ENCODE measurements at places on chromosomes 2 and 18.

GRCh38 chr2:48944956-48945355 lies 189.4 kb upstream of the LHCGR start:
- DNase-seq = no peak

DNA sequence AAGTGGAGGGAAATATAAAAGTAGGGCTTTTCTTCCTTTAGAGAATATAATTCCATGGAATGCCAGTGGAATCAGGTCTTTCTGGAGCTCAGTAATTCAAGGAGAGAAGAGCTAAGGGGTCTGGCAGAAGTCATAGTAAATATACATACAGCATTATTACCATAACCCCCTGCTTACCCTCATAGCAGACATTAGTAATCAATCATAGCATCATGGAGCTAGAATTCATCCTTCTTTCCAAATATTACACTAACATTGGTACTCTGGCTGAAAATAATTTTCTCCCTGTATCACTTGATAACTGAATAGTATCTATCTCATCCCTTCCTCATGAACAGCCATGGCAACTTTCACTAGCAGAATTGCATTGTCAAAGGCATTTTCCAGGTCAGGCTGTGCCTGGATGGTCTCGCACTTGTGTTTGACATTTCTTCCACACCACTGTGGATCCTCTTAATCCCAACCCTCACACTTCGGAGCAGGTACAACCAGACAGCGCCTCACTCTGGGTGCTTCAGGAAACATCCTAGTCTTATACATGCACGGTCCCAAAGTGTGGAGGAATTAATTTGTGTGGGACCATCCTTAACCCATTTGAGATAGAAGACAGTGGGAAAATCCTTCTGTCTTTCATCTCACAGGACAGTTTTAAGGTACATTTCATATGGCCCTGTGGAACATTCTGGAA lies 84.2 kb upstream of the SEC11C start:
- no peak for DNase-seq

- DNase-seq = no peak
Measured at GRCh38 chr2:15640784-15641183, 49.1 kb downstream of the DDX1 start.

GRCh38 chr18:49869354-49869753 lies 56.0 kb upstream of the ACAA2 start:
- no peak for DNase-seq

DNA sequence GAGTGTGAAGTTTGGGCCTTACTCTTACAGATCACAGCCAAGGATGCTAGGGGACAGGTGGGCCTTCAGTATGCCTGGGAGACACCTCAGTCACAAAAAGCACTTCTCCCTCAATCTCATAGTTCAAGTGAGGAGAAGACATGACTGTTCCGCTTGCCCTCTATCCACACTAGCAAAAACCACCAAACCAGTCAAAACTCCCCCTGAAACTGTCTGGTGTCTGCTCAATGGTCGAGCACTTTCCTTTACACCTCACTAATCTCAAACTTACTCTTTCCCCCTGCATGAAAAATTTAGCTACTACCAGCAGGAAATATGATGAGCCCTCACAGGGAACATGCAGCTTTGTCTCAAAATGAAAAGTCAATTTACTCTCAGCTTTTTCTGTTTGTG lies 232.2 kb downstream of the TRIB2 start:
- DNase-seq = no peak

DNA sequence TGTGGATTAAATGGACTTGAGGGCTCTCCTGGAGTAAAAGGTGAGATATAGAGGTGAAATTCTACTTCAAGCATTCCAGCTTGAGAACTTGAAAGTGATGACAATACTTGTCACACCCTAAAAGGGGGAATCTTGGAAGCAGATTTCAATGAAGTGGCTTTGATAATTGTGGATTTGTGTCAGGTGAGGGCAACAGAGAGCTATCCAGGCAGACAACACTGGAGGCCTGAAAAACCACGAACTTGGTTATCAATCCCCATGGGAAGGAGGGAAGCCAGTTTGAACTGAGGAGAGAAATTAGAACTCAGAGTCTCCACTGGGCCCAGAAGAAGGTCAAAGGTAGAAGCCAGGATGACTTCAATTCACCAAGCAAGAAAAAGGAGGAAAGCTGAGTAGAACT lies 263.9 kb downstream of the FIGN start:
- DNase-seq = peak; percentile 70

DNA sequence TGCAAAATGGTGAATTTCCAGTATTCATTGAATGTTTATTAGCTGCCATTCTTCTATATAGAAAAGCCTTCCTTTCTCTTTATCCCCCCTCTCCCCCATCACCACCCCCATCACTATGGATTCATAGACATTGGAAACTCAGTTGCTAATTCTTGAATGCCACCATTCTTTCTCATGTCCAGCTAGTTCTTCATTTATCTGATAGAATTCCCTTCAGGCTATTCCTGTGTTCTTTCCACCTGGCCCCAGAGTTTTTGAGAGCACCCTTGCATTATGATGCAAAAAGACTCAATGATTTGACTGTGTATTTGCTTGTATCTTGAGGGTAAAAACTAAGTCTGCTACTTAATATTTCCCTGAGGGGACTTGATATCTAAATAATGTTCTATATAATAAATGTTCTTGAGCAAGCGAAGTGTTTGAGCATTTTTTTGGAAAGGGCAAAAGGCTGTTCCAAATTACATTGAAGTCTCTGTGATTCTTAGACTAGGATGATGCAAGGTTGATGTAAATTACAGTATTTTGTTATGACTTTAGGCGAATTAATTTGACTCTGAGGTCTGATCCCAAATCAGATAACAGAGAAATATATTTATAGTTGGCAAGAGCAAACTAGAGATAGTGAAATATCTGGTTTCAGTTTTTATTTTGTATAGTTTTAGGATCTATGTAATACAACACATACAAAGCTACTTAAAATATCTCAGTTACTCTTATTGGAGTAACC lies 18.8 kb upstream of the SOS1 start:
- DNase-seq = no peak

DNA sequence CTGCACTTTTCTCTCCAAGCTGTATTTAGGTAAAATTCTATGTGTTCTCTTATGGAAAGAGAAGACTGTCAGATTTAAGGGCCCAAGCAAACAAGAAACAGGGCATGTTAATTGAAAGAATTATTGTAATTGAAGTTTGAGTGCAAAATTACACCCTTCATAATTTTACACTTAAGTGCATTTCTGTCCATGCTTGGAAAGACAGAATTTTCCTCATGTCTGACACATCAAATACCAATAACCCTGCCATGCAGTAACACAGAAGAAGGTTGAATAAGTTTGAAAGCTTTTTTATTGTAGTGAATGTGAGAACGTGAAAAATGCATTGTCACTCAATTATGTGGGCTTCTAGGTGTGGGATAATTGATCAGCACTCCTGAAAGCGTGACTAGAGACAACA lies 52.9 kb upstream of the PARD3B start:
- no peak for DNase-seq

- DNase-seq = no peak
Measured at GRCh38 chr2:25570161-25570845, 103.1 kb downstream of the DTNB start.

- no peak for DNase-seq
Measured at GRCh38 chr2:23432531-23432930, 47.6 kb downstream of the KLHL29 start.

- no peak for DNase-seq
Measured at GRCh38 chr18:36066686-36067054, 689 bp downstream of the RPRD1A start.

DNA sequence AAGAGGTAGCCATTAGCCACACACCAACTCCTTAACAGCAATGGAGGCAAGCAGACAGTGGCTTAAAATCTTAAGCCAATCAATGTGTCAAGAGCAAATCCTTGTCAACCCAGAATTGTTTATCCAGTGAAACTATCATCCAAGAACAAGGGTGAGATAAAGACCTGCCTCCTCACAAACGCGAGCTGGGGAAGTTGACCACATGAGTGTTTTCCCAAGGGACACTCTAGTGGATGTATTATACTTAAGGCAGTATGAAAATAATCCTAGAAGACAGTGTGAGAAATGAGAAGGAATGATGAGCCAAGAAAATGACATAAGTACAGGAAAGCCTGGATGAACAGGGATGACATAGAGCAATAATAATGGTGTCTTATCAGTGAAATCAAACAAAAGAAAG lies 209.6 kb downstream of the TWIST2 start:
- no peak for DNase-seq

DNA sequence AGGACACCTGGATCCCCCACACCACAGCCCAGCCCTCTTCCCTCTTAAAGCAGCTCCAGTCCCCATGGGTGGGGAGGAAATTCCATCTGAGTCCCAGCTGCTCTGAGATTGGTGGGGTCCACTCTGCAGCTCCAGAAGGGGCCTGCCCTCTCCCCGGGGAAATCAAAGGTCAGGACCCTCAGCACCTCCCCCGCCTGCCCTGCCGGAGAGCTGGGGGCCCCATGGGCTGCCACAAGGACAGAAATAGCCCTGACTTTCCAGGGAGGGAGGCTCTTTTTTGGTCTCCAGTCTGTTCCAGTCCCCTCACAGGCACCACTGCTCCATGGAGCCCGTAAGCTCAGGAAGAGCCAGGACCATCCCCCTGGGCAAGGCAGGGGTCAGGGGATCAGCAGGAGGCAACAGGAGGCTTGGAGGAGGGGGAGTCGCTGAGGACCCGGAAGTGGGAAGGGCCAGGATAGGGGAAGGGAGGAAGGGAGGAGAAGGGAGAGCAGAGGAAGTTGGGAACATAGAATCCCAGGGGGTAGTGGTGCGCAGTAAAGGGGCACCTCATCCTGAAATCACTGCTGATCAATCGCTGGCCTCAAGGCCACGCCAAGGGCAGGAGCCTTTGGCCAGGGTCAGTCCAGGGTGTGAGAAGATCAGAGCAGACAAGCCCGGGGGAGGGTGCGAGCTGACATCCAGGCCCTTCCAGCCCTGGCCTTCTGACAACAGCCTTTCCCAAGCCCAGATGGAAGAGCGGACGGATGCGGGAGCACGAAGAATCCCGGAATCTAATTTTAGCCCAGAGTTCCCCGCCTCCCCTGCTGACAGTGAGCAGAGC lies 7.6 kb downstream of the ADRA2B start:
- DNase-seq = no peak

GRCh38 chr2:33933203-33933602 lies 334.1 kb upstream of the FAM98A start:
- DNase-seq = no peak

DNA sequence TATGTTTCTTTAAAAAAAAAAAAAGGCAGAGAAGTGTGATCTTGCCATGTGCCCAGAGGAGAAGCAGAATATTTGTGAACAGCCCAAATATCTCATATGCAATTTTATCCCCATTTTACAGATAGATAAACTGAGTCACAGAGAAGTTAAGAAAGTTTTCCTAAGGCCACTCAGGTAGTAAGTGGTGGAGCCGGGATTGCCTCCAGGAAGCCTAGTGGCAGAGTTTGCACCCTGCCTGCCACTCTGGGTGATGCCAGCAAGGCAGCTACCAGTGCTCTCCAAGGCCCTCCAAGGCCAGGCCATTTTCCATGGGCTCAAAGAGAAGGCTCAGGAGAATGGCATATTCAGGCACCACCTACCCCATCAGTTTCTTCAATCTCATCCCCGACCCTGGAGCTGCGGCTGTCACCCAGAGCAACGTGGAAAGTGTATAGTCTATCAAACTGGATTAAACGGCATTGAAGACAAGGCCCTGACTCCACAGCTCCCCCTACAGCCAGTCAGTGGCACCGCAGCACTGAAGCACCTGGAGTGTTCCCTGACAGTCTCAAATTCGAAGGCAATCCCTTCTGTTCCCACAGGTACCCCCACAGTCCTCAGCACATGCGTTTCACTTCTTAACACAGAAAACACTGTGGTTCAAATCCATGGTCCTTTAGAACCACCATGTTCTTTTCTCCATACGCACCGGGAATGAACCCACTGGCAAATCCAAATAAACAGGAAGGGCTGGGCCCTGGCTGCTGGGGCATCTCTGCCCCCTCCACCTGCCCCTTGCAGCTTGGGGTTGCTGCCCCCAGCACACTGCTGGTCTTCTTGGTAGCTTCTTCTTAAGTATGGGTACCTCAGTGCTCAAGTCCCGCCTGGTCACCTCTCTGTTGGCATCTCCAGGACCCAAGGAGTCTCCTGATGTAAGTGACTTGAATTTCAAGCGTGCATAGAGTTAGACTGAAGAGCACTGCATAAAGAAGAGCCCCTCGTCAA lies 175.3 kb downstream of the INHBB start:
- DNase-seq = peak; percentile 36

GRCh38 chr2:201406077-201406662 lies 45.1 kb downstream of the TRAK2 start:
- no peak for DNase-seq

DNA sequence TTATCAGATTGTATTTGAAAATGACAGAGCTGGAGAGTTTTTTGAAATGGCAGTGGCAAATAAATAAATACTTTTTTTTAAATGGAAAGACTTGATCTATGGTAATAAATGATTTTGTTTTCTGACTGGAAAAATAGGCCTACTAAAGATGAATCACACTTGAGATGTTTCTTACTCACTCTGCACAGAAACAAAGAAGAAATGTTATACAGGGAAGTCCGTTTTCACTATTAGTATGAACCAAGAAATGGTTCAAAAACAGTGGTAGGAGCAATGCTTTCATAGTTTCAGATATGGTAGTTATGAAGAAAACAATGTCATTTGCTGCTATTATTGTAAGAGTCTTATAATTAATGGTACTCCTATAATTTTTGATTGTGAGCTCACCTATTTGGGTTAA lies 30.9 kb downstream of the CD28 start:
- no peak for DNase-seq

GRCh38 chr2:227267410-227268115 lies 57.5 kb upstream of the MFF start:
- no peak for DNase-seq

GRCh38 chr2:188645986-188646385 lies 328.2 kb upstream of the COL3A1 start:
- no peak for DNase-seq

GRCh38 chr2:80361904-80362303 lies 57.4 kb upstream of the LRRTM1 start:
- no peak for DNase-seq

DNA sequence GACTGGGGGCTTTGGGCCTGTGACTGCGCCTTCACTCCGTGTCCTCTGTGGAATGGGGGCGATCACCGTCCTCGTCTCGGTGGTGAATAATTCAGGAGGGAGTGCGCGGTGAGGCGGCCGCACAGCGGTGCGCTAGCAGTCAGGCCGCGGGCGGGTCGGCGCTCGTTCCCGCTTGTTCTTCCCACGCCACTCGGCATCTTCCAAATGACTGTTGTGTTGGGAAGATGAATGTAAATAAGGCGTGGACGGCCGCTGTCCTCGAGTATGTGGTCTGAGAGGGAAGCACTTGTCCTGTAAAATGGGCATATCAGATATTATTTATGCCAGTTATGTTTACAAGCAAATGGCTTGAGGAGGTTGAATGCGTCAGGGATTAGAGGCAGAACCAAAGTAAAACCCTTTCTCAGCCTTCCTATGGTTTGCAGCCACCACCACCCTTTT lies 608 bp upstream of the VPS4B start:
- DNase-seq = peak; percentile 50

DNA sequence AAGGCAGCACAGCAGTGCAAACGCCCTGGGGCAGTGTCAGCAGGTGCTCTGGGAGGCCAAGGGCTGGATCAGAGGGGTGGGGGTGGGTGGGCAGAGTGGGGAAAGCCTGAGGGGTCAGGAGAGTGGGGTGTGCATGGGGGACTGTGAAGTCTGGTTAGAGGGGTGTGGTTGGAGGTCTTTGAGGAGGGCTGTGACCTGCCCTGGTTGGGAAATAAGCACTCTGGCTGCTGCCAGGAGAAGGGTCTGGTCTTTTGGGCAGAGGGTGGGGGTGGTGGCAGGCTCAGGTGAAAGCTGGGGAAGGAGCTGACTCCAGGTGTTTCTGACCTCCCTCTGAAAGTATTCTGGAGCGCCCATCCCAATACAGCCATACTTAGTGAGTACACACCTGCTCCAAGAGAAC lies 4.2 kb downstream of the ALPI start:
- DNase-seq = no peak

- DNase-seq = no peak
Measured at GRCh38 chr18:55355223-55355622, 232.8 kb downstream of the TCF4 start.
